GM23248 (cell line): ENCODE measurements at places on chromosomes 16 and 17. TPM values are rescaled to one million over a fixed set of nuclear protein-coding genes. Genes with fewer than 3 reads are reported as not detected.

Gene TBC1D3I
- total RNA-seq: not detected in 2 replicates

Gene CMTM2
- total RNA-seq: not detected in 2 replicates

GRCh38 chr17:19928299-19928698 lies 49.3 kb downstream of the AKAP10 start:
- peak; percentile 15 for DNase-seq

- peak; percentile 6 for DNase-seq
Measured at GRCh38 chr17:83190004-83190385, 110.6 kb downstream of the METRNL start.

DNA sequence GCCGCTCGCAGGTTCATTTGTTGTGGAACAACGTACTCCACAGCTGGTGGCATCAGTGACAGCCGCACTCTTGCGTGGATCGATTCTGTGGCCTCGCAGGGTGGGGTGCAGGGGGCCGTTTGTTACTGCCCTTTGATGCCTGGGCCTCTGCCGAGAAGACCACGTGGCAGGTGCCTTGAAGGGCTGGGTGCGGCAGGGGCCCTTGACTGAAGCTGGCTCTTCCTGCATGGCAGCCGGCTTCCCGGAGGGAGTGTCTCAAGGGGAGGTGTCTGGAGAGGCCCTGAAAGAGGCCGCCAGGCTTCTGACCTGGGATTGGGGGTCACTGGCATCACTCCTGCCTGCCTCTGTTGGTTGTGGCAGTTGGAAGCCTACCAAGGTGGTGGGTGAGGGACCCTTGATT lies 43.8 kb downstream of the TBCD start:
- DNase-seq: no peak

DNA sequence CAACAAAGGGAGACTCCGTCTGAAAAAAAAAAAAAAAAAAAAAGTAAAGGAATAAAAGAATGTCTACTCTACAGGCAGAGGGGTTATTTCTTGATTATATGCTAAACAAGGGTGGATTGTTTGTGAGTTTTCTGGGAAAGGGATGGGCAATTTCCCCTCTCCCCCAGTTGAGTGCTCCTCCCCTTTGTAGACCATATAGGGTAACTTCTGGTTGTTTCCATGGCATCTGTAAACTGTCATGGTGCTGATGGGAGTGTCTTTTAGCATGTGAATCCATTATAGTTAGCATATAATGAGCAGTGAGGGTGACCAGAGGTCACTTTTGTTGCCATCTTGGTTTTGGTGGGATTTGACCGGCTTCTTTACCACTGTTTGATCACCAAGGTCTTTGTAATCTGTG lies 4.2 kb upstream of the NME1 start:
- DNase-seq: no peak
